IPS DF 6.9 (cell line): ENCODE measurements at places on chromosomes 4 and X.

DNA sequence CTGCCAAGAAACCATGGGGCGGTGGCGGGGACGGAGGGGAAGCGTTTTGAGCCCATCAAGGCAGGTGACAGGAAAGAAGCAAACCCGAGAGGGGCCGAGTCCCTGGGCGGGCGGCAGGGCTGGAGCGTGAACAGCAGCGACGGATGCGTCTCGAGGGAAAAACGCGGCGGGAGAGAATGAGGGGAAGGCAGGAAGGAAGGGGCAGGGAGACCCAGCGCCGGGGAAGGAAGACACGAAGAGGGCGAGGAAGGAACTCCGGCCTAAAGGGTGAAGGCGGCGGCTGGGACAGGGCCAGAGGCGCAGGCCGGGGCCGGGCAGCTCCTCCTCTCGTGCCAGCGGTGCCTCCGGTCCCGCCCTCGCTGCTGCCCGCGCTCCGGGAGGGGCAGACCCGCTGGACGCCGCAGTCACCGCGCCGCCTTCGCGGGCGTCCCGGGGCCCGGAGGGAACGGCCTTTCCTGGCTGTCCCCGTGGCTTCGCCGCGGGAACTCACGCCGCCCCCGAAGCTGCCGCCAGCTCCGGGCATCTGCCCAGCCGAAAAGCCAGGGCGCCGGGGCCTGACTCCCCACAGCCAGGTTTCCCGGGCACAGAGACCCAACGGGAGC lies 751 bp upstream of the RGS12 start:
- no peak for DNase-seq

GRCh38 chrX:332496-332860 lies 13.9 kb upstream of the GTPBP6 start:
- DNase-seq, result no peak

DNA sequence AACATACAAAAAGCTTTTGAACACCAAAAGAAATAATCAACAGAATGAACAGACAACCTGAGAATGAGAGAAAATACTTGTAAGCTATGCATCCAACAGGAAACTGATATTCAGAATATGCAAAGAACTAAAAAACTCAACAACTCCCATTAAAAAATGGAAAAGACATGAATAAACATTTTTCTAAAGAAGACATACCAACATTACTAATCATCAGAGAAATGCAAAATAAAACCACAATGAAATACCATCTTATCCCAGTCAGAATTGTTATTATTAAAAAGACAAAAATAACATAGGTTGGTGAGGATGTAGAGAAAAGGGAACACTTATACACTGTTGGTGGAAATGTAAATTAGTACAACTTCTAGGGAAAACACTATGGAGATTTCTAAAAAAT lies 1161.9 kb downstream of the PCDH19 start:
- no peak for DNase-seq

GRCh38 chr4:170083541-170083940 lies 6.2 kb downstream of the AADAT start:
- no peak for DNase-seq

DNA sequence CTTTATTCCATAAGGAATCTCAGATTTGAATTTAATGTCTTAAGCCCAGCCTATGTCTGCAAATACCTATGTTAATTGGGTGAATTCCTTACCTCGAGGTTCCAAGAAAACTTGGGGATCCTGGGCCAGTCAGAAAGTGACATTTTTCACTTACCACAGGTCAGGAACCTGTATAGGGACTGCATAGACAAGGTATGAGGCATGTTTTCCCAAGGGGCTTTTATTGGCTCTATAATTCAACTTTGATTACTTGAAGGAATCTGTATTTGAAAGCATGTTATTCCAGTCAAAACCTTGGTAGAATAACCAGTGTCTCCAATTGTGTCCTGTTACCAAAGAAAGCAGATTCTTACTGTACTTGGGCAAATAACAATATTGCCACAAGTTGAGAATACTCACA lies 8.5 kb upstream of the MPP1 start:
- DNase-seq, result no peak

- no peak for DNase-seq
Measured at GRCh38 chrX:103309860-103310554, 783 bp downstream of the BEX2 start.

DNA sequence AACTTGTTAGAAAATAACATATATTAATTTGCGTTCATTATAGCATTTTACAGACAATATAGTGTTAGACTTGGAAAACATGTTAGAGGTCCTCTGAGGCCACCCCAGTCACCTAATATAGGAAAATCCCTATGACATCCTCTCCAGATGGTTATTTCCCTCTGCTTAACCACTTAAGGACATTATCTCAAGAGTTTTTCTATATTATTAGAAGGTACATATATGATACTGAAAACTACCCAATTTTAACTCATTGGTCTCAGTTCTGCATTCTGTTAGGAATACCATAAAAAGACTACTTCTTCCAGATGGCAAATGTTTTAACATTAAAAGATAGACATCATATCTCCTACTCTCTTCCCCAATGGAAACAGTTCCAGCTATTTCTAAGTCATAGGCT lies 21.4 kb downstream of the PTPN13 start:
- DNase-seq, result no peak

GRCh38 chr4:169269916-169270809 lies 593 bp downstream of the SH3RF1 start:
- DNase-seq, result no peak

DNA sequence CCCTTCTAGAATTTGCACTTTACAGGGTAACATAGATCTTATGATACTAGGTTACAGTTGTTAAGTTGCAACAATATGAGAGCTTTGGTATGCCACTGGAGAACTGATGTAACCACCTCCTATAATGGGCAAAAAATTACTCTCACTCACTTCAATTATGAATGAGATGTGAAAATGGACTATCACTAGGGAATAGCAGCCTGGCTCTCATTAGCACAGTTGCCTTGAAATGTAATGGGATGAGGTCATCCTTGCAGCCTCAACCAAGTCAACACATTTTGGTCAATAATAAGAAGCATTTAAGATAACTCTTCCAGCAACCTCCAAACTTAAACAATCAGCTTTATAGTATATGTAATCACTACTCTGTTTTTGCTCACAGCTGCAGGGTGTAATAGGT lies 69.4 kb downstream of the TBC1D9 start:
- no peak for DNase-seq

DNA sequence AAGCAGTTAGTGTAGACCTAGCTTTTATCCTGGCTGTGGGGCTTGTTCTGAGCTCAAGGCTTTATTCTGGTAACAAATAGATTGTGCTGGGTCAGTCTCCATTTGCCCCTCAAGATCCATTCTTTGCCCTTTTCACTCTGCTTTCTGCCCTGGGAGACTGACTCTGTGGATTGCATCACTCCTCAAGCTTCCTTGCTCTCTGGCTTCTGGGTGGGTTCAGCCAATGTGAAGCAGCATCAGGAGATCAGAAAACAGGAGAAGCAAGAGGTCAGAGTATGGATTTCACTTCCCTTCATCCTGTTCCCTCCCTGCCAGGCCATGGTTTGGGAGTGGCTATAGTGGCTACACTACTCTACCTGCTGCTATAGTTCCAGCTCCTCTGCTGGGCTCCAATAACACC lies 184.1 kb upstream of the NDP start:
- no peak for DNase-seq

DNA sequence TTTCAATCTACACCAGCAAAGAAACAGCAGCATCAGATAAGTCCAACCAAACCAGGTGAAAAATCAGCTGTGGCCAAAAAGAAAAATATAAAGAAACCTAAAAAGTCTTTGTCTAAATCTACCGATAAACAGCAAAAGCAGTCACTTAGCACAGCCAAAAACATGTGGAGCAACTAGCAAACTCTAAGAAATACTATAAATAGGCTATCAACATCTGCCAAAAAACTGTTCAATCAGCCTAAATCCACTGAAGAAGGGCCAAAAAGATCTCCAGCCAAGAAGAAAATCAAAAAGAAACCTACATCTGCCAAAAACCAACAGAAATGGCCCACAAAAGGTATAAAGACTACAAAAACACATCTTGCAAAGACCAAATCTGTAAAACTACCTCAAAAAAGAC lies 36.7 kb upstream of the CABS1 start:
- no peak for DNase-seq

DNA sequence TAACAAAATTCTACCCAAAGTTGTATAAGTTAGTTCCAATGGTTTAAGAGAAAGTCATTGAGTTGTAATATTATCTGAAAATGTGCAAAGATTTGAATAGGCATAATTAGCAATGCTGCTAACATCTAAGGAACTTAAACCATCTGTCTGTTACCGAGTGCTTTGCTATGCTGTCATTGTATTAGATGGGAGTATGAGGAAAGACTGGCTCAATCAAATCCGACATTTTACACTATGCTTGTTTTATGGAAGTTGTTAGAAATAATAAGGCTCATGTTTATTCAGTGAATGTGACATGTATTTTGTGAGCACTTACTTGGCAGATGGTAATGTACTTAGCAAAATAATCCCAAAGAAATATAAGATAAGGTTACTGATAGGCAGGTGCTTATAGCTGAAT lies 1715.1 kb downstream of the PCDH7 start:
- no peak for DNase-seq
